ENCODE measurements at places on chromosomes 16 and 17. TPM values are rescaled to one million over a fixed set of nuclear protein-coding genes. Genes with fewer than 3 reads are reported as not detected.

GRCh38 chr17:61631800-61632199 lies 40.8 kb upstream of the NACA2 start:
- no peaks in the 10 kb centered on the region for H3K4me1 ChIP-seq
- no peaks in the 10 kb centered on the region for H3K36me3 ChIP-seq
- H3K27ac ChIP-seq: no peak overlapping the region
- no peaks in the 10 kb centered on the region for H3K27me3 ChIP-seq
- DNase-seq: no peak

GRCh38 chr16:66228792-66229191 lies 137.7 kb upstream of the CDH5 start:
- H3K4me3 ChIP-seq: no peak overlapping the region
- DNase-seq: peak; percentile 99
- H3K36me3 ChIP-seq: no peaks in the 10 kb centered on the region
- H3K4me1 ChIP-seq: peaks cover 56% of the 10 kb centered on the region
- H3K27me3 ChIP-seq: no peaks in the 10 kb centered on the region

- no peaks in the 10 kb centered on the region for H3K27me3 ChIP-seq
- H3K4me3 ChIP-seq: peak within 1 kb of the TSS; percentile 48
- no peak within 1 kb of the TSS for H3K27ac ChIP-seq
- no peaks in the 10 kb centered on the region for H3K4me1 ChIP-seq
Measured at GRCh38 chr17:38428112-38428642, at the start of gene ARHGAP23. Gene ARHGAP23, plus strand, starts transcription at chr17:38428464. Its CDS starts 22 bp downstream, at chr17:38428486.

- no peaks in the 10 kb centered on the region for H3K36me3 ChIP-seq
- no peaks in the 10 kb centered on the region for H3K27me3 ChIP-seq
- no peak overlapping the region for H3K27ac ChIP-seq
- no peak overlapping the region for H3K4me3 ChIP-seq
Measured at GRCh38 chr16:2856061-2856670, 1.8 kb downstream of the PRSS22 start.

- no peak overlapping the region for H3K27ac ChIP-seq
- no peak overlapping the region for H3K4me3 ChIP-seq
- H3K36me3 ChIP-seq: no peaks in the 10 kb centered on the region
Measured at GRCh38 chr16:80105160-80105559, 435.6 kb upstream of the DYNLRB2 start.

LPO gene
- not detected for total RNA-seq

ITGAD gene
- not detected for total RNA-seq

- no peak overlapping the region for H3K27ac ChIP-seq
- H3K36me3 ChIP-seq: no peaks in the 10 kb centered on the region
- H3K27me3 ChIP-seq: no peaks in the 10 kb centered on the region
Measured at GRCh38 chr17:77364381-77364911, 223.7 kb downstream of the SEC14L1 start.

FOXF1 gene
- total RNA-seq: 24.6 TPM

NAA38 gene
- total RNA-seq: 30.4 TPM

KRTAP4-6 gene
- total RNA-seq: not detected

- H3K27ac ChIP-seq: no peak overlapping the region
- H3K4me1 ChIP-seq: peaks cover 22% of the 10 kb centered on the region
- no peak for DNase-seq
- no peaks in the 10 kb centered on the region for H3K36me3 ChIP-seq
Measured at GRCh38 chr17:44134752-44135568, 6.8 kb upstream of the HROB start.

- DNase-seq: no peak
- H3K27me3 ChIP-seq: no peaks in the 10 kb centered on the region
- H3K27ac ChIP-seq: no peak overlapping the region
- no peaks in the 10 kb centered on the region for H3K36me3 ChIP-seq
- H3K4me1 ChIP-seq: no peaks in the 10 kb centered on the region
Measured at GRCh38 chr16:76210157-76210556, 67.0 kb upstream of the CNTNAP4 start.

DNA sequence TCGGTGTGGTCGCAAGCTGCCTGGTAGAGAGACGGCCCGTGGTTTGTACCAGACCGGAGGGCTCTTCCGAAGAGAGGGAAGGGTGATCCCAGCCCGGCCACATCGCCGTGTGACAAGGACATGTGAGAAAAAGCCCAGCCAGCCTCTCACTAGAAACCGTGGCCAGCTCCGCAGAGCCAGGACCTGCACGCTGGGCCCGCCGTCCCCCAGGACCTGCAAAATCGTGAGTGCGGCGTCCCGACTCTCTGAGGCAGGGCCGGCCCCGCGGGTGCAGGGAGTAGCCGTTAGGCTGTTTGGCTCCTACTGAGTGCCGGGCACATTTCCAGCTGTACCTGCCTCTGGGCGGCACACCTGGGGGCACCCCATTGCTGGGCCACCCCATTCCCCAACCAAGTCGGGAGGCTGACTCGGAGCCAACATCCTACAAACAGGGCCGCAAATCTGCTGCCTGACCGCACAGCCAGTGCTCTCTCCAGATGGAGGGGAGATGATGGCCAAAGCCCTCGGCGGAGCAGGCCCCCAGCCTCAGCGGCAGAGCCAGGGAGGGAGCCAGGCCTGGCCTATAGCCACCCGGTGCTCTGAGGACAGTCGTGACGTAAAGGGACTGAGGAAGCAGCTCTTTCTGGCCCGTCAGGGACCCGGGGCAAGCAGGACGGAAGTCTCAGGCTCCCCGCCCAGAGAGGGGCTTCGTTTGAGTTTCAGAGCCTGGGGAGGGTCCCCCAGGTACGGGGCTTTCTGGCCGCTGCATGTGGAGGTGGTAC lies 33.6 kb upstream of the PABPN1L start:
- no peak overlapping the region for H3K27ac ChIP-seq
- no peak for DNase-seq
- H3K4me3 ChIP-seq: no peak overlapping the region
- H3K4me1 ChIP-seq: no peaks in the 10 kb centered on the region
- no peaks in the 10 kb centered on the region for H3K27me3 ChIP-seq
- H3K36me3 ChIP-seq: no peaks in the 10 kb centered on the region

GRCh38 chr16:80060470-80060869 lies 459.9 kb upstream of the MAF start:
- no peaks in the 10 kb centered on the region for H3K36me3 ChIP-seq
- H3K4me3 ChIP-seq: no peak overlapping the region
- H3K4me1 ChIP-seq: no peaks in the 10 kb centered on the region
- H3K27me3 ChIP-seq: no peaks in the 10 kb centered on the region

PKD1 gene
- total RNA-seq: 51.9 TPM

DNA sequence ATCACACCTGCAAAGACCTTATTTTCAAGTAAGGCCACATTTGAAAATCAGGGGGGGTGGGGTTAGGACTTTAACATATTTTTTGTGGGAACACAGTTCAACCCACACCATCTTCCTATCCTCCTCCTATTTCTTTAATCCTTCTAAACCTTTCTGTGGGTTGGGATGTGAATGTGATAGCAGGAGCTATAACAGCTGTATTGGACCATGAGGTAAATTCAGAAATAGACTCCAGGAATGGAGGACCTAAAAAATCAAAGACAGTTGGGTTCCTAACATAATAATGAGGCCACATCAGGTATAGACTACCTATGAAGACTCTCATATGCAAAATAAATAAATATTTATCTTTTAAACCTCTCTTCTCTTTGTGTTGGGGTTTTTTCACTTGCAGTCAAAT lies 451.4 kb downstream of the XYLT1 start:
- no peaks in the 10 kb centered on the region for H3K27me3 ChIP-seq
- no peak overlapping the region for H3K4me3 ChIP-seq
- H3K4me1 ChIP-seq: no peaks in the 10 kb centered on the region
- no peak overlapping the region for H3K27ac ChIP-seq
- no peaks in the 10 kb centered on the region for H3K36me3 ChIP-seq

DNA sequence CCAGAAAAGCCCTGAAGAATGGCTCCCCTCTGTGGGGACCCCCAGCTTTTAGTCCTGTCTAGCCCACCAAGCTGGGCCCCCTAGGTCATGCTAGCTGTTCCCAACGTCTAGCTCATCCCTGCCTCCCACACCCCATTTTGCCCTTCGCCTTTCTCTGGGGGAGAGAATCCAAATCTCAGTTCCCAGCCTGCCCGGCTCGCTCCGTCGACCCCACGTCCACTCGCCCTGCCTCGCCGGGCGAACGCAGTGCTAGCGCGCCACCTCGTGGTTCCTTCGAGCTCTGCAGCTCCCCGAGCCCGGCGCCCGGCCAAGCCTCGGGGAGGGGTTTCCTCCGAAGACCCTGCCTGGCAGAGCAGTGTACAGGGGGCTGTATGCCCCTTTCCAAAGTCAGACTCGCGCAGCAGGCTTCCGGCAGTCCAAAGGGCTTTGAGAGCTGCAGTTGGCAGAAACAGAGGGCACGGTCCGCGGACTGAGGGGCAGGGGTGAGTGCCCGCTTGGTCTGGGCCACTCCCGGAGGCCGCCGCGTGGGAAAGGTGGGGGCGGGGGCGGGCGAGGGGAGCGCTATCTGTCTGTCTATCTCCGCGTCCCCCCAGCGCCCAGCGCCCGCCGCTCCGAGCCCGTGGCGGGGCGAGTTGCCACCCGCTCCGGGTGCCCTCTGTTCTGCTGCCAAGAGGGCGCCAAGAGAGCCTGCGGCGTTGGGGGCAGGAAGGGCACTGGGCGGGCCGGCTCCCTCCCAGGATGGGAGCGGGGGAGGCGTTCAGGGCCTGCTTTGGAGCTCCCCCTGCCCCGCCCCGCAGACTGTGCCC lies 1.7 kb upstream of the DLX3 start:
- no peak overlapping the region for H3K27ac ChIP-seq
- H3K36me3 ChIP-seq: no peaks in the 10 kb centered on the region
- peak overlapping the region; percentile 3 for H3K4me3 ChIP-seq
- peaks cover 2% of the 10 kb centered on the region for H3K4me1 ChIP-seq
- DNase-seq: peak; percentile 33

Measured in SJCRH30 (cell line).